ENCODE measurements at places on chromosomes 6 and 20.

GRCh38 chr6:170294298-170294730 lies 3.4 kb upstream of the DLL1 start:
- no peak for DNase-seq

DNA sequence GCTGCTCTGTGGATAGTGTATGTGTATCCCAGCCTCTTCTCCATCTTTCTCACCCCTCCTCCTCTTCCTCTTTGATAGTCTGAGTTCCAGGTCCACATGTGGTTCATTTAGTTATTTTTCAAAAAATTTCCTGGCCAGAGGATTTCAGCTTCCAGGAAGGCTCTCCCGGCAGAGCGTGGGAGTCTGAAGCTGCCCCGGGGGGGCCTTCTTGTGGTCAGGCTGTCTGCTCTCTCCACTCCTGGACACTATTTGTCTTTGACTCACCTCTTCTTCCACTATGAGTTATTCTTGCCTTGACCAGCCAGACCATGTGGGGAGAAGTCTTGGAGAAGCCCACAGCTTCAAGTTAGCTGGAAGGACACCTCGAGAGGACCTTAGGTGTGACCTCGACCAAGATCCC lies 258.8 kb downstream of the CDC5L start:
- no peak for DNase-seq

DNA sequence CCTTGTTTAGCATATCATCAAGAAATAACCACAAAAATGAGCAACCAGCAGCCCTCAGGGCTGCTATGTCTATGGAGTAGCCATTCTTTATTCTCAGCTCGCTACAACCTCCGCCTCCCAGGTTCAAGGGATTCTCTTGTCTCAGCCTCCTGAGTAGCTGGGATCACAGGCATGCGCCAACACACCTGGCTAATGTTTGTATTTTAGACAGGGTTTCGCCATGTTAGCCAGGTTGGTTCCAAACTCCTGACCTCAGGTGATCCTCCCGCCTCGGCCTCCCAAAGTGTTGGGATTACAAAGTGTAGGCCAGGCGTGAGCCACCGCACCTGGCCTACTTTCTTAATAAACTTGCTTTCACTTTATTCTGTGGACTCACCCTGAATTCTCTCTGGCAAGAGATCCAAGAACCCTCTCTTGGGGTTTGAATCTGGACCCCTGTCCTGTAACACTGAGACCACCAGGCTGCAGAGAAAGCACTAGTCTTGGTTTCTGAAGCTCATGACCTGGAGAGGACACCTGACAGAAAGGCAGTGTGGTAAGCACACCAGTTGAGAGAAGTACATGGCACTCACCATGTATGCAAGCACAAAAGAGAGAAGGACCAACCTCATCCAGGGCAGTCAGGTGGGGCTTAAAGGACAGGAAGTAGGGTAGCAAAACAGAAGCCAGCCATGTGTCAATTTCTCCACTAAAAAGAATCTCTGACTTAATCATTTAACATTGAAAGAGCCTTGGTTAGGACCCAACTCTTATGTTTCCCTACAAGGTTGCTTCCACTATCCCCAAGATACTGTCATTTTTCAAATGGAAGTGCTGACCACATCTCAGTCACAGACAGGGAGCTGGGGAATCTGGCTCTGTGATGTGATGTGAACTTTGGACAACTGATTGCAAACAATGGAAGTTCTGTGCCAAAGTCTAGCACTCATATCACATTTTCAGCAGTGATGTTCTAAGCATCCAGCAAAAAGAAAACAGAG lies 97.4 kb upstream of the DST start:
- DNase-seq, result no peak

DNA sequence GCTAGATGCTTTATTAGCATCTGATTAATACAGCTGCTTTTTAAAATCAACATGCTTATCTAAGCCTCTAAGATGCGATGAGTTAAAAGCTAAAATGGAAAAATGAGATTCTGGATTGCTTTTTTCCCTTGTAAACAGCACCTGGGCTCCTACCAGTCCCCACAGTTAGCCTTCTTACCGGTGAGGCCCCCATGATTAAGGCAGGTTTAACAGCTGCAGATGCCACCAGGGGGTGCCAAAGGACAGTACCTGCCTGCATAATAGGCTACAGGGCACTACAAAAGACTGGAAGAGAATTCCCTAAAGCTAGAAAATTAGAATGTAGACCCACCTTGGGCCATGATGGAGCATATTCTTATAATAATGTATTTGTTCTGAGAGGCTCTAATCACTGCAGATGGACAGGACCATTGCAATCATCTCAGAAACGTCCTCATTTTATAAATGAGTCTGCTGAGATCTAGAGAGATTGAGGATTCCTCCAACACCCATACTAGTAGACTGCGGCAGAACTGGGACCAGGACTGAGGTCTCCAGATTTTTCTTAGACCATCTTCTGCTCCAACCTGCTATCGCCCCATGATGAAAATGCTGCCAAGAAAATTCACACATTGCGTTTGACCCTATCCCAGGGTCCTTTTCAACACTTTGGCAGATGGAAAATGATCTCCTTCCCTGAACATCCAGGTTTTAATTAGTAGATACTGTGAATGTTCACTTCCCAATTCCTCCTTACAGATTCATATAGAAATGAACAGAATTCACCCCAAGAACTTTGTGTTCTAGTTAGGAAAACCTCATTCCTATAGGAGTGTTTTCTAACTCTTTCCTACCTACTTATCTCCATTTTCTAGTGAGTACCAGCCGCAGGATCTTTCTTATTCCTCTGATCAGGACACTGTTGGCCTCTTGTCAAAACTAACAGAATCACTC lies 148.8 kb downstream of the RPS12 start:
- DNase-seq, result peak; percentile 37

- no peak for DNase-seq
Measured at GRCh38 chr6:75631859-75632635, 30.4 kb downstream of the SENP6 start.

GRCh38 chr6:142332393-142333098 lies 30.7 kb downstream of the ADGRG6 start:
- DNase-seq, result no peak

GRCh38 chr6:30712441-30712945 lies 4.6 kb downstream of the MDC1 start:
- no peak for DNase-seq

GRCh38 chr6:20620043-20620442 lies 85.8 kb downstream of the CDKAL1 start:
- DNase-seq, result no peak

DNA sequence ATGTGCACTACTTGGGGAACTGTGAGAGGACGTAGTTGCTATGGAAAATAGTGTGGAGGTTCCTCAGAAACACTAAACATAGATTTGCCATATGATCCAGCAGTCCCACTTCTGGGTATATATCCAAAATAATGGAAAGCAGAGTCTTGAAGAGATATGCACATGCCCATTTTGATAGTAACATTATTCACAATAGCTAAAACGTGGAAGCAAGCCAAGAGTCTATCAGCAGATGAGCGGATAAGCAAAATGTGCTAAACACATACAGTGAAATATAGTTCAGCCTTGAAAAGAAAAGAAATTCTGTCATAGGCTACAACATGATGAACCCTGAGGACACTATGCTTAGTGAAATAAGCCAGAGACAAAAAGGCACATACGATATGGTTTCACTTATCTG lies 11.1 kb downstream of the SYNDIG1 start:
- DNase-seq, result no peak

- no peak for DNase-seq
Measured at GRCh38 chr6:131492932-131493573, 80.0 kb upstream of the ARG1 start.

DNA sequence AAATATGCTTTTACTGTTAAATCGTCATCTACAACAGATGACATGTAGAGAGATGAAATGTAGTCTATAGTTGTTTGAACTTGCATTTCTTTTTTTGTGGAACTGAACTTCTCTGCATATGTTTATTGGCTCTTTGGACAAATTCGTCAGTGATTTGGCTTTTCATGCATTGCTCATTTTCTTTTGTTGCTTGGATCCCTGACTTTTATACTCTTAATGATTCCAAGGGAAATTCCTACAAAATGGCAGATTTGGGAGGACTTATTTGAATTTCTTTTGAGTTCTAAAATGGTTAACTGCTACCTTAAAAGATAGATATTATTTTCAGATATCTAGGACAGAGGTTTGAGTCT lies 65.4 kb downstream of the UTRN start:
- no peak for DNase-seq

GRCh38 chr6:48747471-48747870 lies 636.5 kb upstream of the PTCHD4 start:
- DNase-seq, result no peak

- no peak for DNase-seq
Measured at GRCh38 chr20:58647796-58648501, 3.1 kb upstream of the STX16 start.

GRCh38 chr6:123215211-123215610 lies 219.2 kb downstream of the CLVS2 start:
- DNase-seq, result no peak
